ENCODE measurements at places on chromosomes 6 and 20.

DNA sequence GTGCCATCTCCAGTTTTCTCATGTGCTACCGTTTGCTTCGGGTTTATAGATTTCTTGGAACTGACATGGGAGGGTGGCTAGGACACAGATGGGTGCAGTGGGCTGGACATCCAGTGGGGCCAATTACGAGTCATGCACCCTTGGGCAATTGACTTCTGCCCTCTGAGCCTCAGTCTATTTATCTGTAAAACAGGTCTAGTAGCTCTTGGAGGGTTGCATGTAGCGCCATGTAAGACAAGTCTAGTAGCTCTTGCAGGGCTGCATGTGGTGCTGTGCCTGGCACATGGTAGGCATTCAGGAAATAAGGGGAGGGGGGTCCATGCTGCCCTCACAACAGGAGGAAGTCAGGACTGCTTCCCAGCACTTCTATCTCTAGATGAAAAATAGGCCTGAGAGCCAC is 15.3 kb downstream of the PMEPA1 start:
- DNase-seq, result no peak

DNA sequence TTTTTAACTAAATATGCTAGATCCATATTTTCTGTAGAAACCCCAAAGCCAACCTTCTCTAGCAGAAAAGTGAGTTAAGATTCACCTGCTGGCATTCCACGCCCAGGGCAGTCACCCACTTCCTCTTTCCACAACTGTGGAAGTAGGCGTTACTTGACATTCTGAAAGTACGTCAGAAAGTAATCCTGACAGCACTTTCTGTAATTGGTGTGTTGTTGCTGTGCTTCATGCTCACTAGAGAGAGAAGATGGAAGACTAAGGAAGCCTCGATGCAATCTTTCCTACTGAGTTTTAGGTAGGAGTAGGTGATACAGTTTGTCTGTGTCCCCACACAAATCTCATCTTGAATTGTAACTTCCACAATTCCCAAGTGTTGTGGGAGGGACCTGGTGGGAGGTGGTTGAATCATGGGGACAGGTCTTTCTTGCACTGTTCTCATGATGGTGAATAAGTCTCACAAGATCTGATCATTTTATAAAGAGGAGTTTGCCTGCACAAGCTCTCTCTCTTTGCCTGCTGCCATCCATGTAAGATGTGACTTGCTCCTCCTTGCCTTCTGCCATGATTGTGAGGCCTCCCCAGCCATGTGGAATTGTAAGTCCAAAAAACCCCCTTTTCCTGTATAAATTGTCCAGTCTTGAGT is 101.1 kb downstream of the MAP3K7 start:
- no peak for DNase-seq

- DNase-seq, result no peak
Measured at GRCh38 chr6:160945516-160946177, 45.9 kb upstream of the MAP3K4 start.

DNA sequence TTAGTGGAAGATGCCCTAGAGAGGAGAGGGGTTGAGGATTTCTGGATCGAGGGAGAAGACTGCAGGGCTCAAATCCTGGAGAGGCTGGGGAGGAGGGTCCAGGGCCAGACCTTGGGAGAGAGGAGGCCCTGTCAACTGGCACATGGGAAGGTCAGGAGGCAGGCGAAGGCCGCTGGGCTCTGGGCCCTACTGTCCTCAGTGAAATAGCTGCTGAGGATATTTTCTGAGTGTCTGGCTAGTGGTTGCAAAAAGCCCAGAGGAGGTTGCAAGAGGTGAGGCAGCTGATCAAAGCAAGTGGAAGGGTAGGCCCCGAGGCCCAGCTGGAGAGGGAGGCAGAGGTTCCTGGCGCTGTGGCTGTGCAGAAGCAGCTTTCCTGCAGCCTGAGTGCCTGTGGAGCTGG is 103.4 kb upstream of the MLN start:
- no peak for DNase-seq

- no peak for DNase-seq
Measured at GRCh38 chr6:130423044-130423443, 57.2 kb downstream of the TMEM200A start.
